Right forelimb (tissue), 1 donor: ENCODE measurements at places on chromosomes 6 and 20.

GRCh38 chr6:149474108-149474935 is 10.5 kb downstream of the ZC3H12D start:
- DNase-seq = no peak

- DNase-seq = no peak
Observed at GRCh38 chr20:23644164-23644563, 6.4 kb upstream of the CST3 start.

DNA sequence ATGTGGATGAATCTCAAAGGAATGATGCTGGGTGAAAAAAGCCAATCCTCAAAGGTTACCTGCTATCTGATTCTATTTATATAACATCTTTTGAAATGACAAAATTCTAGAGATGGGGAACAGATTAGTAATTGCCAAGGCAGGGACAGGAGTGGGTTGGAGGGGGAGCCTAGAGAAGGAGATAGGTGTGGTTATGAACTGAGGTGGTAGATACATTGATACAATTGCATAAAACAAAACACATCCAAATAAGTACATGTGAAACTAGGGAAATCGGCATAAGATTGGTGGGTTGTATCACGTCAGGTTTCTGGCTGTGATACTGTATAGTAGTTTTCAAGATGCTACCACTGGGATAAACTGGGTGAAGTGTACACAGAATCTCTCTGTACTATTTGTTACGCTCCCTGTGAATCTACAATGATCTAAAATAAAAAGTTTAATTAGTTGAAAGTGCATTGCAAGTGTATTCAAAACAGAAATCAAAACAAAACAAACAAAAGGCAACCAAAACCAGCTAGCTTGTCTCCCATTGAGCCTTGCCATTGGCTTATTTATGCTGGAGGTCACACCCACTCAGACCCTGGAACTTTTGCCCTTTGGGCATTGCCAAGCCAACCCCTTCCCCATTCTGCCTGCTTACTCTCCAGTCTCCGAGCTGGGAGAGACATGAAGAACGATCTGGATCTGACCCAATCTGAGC is 27.8 kb downstream of the PPP1R16B start:
- no peak for DNase-seq

DNA sequence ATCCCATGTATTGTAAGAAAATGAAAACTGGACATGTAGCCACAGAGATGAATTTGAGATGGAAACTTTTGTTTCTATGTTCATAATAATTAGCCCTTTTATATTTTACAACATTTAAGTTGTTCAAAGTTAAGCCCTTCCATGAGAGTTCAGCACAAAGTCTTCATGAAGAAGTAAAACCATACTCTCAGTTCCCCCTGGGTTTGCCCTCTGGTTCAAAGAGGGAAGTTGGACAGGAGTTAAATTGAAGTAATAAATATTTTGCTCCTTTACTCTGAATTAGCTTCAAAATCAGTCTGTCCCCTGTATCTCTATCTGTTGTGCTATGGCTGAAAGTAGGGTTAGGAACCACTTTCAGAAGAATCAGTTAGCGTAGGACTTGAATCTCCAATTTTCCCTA is 31.1 kb downstream of the PHACTR2 start:
- no peak for DNase-seq

DNA sequence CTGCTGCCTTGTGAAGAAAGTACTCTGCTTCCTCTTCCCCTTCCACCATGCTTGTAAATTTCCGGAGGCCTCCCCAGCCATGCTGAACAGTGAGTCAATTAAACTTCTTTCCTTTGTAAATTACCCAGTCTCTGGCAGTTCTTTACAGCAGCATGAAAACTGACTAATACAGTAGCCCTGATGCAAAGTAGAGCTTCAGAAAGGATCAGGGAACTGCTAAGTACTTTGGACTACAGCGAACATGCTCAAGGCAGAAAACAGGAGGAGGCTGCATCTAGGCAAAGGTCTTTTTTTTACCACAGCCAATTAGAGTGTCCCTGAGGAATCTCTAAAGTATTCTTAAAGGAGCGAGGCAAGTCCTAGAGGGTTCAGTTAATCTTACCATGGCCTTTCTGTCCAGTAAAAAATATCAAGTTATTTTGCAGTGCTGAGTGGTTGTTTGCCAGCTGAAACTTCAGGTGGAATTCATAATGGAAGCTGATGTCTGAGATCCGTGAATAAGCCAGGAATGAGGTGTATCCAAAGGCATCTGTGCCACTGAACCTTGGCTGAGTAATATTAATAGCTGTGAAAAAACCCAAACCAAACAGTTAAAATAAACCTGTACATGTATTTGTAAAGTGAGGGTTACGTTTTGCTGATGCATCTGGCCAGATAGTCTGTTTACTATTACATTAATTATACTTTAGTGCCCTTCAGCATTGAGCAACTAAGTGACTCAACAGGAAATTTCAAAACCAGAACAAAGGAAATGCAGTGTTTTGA is 170.4 kb downstream of the PHF3 start:
- DNase-seq = no peak

DNA sequence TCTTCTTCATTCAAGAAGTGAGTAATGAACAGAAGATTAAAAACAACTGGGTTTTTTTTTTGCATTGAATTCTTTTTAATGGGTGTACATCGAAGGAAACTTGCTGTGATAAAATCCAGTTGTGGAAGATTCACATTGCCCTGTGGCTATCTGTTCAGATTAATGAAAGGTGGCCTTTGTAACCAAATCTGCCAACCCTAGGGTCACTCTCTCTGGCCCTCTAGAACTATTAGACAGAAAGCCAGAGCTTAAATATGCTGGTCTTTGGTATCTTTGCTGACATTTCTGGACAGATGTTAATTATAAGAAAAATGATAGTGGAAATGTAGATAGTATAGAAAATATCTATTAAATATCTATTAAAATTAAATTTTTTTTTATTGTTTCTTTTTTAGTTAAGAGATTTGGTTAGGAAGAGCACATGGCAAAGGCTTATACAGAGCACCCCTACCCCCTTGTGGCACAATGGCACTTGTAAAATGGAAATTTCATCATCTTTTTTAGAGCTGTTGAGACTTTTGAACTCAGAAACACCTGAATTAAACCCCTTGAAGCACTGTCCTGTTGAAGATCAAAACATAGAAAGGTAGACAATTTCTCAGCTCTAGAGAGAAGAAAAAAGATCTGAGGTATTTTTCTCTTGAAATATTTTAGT is 572.5 kb downstream of the PKHD1 start:
- DNase-seq = no peak

- DNase-seq = peak; percentile 66
Observed at GRCh38 chr20:48723308-48724264, 104.2 kb downstream of the PREX1 start.

- DNase-seq = no peak
Observed at GRCh38 chr6:118419448-118420394, 128.4 kb upstream of the PLN start.

DNA sequence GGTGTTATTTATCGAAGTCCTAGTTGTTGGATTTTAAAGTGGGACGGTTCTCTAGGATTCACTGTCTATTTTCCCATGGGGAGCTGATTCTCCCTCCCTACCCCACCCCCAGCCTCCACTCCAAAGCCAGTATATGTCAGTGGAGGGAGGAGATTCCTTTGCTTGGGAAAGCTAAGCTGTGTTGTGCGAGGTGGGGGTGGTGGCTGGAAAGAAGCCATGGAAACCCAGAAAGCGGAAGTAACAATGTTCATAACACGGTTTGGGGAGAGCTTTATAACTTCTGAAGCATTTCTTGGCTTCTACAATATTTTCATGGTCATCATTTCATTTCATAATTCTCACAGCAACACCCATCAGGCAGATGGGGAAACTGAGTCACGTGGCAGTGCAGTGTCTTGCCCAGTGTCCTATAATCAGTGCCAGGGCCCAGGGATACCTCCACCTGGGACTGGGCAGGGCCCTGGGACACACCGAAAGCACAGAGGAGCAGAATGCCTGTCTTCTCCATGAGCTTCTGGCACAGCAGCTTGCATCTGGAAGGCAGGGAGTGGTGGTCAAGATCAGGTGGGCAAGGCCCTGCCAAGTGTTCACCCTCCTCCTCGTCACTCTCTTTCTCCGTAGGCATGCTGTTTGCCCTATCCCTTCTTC is 4.5 kb downstream of the SUN5 start:
- no peak for DNase-seq

- no peak for DNase-seq
Observed at GRCh38 chr6:32114796-32115195, 5.7 kb upstream of the TNXB start.

GRCh38 chr20:33846291-33846935 is 35.3 kb downstream of the CHMP4B start:
- peak; percentile 50 for DNase-seq

- no peak for DNase-seq
Observed at GRCh38 chr20:41391587-41392001, 25.0 kb upstream of the EMILIN3 start.

GRCh38 chr6:107314531-107314939 is 144.8 kb downstream of the PDSS2 start:
- DNase-seq = no peak

DNA sequence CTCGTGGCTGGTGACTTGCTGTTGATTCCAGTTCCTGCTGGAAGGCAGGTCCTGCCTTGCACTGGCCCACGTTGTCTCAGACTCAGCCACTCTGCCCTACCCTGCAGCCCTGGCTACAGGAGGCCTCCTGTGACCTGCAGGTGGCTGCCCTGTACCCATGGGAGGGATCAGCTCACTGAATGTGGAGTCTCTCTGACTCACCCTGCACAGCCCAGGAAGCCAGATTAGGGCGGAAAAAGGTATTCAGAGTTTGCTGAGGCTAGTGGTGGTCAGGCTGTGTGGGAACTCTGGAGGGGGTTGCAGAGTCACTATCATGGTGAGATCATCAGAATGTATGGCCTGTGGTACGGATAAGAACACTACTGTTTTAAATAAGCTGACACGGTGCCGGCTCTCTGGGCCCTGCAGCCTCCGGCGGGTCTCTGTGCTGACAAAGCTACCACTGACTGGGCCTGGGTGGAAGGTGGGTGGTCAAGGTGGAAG is 24.7 kb upstream of the PYGB start:
- no peak for DNase-seq

DNA sequence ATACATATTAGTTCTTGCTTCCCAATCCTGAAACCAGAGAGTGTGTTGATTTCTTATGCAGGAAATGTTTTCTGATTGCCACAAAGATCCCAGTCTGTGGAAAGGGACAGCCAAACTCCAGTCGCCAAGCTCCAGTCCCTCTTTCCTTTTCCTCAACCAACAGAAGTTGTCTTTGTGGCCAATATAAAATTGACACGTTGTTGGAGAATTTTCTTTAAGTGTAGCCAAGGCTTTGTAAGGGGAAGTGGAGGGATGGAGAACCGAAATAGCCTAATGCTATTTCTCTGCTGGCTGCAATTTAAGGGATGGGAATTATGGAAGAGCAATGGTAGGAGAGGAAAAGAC is 5.4 kb downstream of the ADGRB3 start:
- no peak for DNase-seq

DNA sequence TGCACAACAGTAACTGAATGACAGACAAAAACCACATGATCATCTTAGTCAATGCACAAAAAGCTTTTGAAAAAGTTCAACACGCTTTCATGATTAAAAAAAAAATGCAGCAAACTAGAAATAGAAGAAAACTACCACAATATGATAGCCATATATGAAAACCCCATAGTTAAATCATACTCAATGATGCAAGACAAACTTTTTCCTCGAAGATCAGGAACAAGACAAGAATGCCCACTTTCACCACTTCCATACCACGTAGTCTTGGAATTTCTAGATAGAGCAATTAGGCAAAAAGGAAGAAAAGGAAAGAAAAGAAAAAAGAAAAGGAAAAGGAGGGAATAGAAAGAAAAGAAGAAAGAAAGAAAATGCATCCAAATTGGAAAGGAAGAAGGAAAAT is 44.6 kb upstream of the SLC23A2 start:
- DNase-seq = no peak

- DNase-seq = peak; percentile 21
Observed at GRCh38 chr6:15498640-15499039, 164.2 kb downstream of the DTNBP1 start.

- peak; percentile 46 for DNase-seq
Observed at GRCh38 chr6:27502508-27503435, 29.9 kb upstream of the ZNF184 start.

- DNase-seq = no peak
Observed at GRCh38 chr6:46002264-46002663, 13.4 kb downstream of the CLIC5 start.

DNA sequence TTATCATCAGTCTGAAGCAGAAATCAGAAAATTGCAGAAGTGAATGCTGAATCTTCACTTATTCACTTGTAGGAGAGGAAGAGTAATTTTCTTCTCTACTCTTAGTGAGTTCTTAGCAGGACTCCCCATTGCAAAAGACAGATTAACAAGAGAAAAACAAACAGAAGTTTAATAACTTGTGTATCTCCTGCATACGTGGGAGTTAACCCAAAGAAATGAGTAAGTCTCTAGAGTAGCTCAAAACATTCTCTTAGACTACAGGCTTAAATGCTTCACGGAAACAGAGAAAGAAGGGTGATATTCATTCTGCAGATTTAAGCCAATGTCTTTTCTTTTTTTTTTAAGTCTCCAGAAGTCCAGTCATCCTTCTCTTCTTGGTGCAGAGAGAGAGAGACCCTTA is 97.9 kb upstream of the TMEM181 start:
- no peak for DNase-seq

DNA sequence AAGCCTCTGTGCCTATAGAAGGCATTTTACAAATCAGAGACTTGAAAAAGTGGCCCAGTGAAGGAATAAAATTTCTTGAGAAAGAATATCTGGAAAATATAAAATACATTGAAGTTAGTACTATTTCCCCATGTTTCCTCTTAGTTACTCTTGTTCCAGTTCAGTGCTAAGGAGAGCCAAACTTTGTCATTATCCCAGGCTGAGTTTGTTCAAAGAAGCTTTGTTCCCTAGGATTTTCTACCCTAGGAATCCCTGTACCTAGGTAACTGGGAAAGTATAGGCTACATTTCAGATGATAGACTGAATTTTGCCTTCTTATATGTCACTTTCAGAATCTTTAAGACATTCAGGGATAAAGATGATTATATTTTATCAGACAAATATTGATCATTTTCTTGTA is 1395.7 kb upstream of the MAP3K7 start:
- no peak for DNase-seq

DNA sequence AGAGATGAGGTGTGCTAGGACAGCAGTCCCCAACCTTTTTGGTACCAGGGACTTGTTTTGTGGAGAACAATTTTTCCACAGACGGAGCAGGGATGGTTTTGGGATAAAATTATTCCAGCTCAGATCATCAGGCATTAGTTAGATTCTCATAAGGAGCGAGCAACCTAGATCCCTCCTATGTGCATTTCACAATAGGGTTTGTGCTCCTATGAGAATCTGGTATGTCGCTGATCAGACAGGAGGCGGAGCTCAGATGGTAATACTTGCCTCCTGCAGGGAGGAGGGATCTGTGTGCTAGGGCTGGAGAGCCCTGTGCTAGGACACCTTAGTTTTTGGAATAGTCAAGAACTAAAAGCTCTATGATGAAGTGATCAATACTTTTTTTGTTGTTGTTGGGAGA is 2.5 kb downstream of the SMIM13 start:
- no peak for DNase-seq
